NCI-H1694 (cell line): ENCODE measurements at places on chromosomes 2 and 18.

- DNase-seq = no peak
Measured at GRCh38 chr2:216033403-216033802, 20.1 kb upstream of the MREG start.

DNA sequence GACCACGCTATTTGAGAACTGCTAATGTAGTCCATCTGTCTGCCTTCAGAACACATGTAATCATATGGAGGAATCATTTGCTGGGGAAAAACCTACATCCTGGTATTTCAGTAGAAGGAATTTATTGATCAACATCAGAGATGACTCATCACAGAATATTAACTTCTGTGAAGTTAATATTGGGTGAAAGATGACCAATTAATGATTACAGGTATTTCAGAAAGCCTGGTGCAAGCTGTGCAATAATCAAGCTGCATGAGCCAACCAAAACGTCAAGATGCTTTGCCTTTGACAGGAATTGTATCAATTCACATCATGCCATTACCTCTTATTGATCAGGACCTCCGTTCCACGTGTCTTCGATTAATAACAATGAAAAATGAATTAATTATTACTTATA lies 9.4 kb upstream of the SPATS2L start:
- no peak for DNase-seq

- no peak for DNase-seq
Measured at GRCh38 chr2:168149150-168149974, 98.0 kb downstream of the STK39 start.

DNA sequence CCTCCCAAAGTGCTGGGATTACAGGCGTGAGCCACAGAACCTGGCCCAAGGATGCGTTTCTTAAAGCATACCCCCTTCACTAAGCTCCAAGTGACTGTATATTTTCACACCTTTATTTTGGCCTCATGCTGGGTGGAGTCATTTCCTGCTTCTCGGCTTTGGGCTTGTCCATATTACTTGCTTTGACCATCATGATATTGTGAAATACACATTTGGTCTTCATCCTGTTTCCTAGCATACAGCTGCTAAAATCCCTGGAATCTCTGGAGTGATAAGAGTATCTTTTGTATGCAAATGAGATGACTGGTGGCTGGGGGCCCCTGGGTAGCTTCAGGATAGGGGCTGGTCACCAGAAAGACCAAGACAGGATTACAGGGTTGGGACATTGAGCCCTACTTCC lies 17.6 kb upstream of the COLEC12 start:
- no peak for DNase-seq

- DNase-seq = no peak
Measured at GRCh38 chr2:172395503-172395902, 31.9 kb upstream of the ITGA6 start.

DNA sequence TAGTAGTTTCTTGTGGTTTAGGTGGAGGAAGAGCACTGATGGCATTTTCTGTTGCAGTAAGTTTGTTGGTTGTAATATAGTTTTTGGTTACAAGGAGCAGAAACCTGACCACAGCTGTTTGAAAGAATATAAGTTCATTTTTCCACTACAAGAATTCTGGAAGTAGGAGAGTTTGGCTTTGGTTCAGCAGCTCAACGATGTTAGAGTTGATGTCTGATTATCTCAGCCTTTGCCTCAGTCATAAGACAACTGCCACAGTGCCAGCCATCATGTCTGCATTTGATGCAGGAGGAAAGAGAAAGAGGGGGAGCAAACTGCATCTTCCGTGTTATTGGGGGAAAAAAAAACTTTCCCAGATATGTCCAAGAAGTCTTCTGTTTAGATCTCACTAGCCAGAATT lies 119.1 kb downstream of the LYPD1 start:
- no peak for DNase-seq

DNA sequence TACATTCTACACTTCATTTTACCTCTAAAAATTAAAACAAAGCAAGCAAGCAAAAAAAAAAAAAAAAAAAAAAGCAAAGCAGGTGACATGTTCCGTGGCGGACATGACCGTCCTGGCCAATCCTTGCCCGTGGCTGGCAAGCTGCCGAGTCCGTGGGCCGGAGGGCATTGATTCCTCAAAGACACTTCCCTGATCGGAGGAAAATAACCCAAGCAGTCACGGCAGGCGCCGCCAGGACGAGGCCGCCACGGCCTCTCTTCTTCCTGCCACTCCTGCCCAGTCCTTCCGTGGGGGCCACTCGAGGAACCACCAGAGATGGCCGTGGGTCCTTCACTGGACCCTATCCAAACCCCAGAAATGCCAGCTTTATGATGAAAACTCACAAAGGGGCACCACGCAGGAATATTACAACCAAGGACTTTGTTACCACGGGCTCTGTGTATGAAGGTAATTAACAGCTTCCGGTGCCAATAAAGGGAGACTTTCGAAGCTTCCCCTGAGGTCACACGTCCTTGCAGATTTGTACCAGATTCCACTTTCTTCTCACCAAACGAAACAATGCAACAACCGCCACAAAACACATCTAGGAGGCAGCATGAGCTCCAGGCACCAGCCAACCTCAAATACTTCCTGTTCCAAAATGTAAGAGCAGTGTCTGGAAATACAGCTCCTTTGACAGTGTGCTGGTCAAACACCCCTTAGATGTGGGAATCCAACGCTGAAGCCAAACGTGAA lies 170.3 kb downstream of the HDAC4 start:
- no peak for DNase-seq

GRCh38 chr2:26412091-26412673 lies 10.5 kb downstream of the DRC1 start:
- DNase-seq = no peak

GRCh38 chr2:222993920-222994650 lies 57.9 kb upstream of the KCNE4 start:
- DNase-seq = peak; percentile 80

- peak; percentile 42 for DNase-seq
Measured at GRCh38 chr2:47026748-47027534, 111.3 kb upstream of the MCFD2 start.

- peak; percentile 59 for DNase-seq
Measured at GRCh38 chr2:241868661-241869081, 858 bp upstream of the RTP5 start.

GRCh38 chr2:201436141-201436540 lies 15.1 kb downstream of the TRAK2 start:
- no peak for DNase-seq

GRCh38 chr2:197798187-197798586 lies 6.2 kb upstream of the PLCL1 start:
- no peak for DNase-seq

- DNase-seq = peak; percentile 77
Measured at GRCh38 chr2:181077128-181077709, 96.8 kb downstream of the UBE2E3 start.

DNA sequence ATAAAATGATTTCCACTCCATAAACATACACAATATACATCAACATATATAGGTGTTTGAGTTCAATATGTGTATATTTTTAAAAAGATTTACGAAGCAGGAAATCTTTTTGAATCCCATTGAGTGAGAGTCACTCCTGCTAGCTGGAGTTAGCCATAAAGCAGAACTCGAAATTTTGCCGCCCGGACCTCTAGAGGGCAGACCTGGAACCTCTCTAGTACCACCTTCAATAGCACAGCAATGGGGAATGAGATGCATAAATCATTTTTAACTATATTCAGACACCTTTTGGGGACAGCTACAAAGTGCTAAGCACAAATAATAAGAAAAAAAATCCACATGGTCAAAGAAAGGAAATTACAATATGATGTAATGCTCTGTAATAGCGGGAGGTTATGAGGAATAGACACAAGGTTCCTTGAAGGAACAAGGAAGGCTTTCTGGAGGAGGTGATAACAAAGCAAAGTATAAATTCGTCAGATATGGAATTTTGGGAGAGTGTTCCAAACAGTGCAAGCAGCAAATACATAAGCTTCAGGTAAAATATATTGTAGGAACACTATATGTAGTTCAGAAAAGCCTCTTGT lies 533.4 kb downstream of the ERBB4 start:
- DNase-seq = peak; percentile 33

GRCh38 chr18:54939361-54939917 lies 19.8 kb downstream of the CCDC68 start:
- DNase-seq = no peak

GRCh38 chr2:188949046-188949818 lies 24.9 kb upstream of the COL3A1 start:
- DNase-seq = no peak

DNA sequence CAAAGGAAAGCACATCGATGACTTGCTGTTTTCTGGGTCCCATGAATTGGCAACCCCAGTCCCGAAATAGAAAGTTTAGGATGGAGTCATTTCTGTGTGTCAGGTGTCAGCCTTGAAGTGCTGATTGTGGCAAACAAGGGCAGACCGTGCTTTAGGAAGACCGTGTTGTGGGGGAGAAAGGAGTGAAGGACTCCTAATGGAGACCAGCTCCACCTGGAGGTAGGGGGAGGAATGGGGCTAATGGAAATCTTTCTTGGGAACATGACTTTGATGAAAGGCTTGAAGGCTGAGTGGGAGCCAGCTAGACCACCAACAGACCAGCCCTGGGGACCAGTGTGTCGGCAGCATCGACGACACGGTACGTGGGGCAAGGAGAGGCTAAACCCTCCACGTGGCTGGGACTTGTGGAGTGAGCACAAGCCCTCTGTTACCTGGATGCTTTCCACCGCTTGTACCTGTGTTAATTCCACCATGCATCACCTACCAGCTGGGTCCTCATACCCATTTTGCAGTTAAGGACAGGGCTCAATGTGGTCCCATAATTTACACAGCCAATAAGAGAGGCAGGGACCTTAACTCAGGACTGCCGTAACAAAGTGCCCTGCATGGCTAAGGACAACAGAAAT lies 104.2 kb downstream of the SH3BP4 start:
- DNase-seq = peak; percentile 55

- DNase-seq = no peak
Measured at GRCh38 chr2:128348701-128349100, 30.0 kb upstream of the HS6ST1 start.

DNA sequence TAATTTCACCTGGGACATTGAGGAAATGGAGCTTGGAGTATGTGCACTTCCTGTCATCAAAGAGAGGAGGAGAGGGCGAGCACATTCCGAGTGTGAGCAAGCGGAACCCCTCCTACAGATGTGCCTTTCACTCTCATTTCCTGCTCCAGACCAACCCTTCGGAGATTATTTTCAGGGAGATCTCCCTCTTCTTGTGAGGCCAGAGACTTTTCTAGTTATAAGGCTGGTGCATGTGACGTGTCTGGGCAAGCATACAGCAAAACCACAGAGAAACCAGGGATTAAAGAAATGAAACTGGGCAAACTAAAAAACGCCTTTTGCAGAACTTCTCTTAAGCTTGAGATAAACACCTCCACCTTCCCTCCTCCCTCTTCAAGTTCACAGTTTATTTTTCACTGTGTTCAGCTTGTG lies 409.2 kb upstream of the TCF4 start:
- no peak for DNase-seq

DNA sequence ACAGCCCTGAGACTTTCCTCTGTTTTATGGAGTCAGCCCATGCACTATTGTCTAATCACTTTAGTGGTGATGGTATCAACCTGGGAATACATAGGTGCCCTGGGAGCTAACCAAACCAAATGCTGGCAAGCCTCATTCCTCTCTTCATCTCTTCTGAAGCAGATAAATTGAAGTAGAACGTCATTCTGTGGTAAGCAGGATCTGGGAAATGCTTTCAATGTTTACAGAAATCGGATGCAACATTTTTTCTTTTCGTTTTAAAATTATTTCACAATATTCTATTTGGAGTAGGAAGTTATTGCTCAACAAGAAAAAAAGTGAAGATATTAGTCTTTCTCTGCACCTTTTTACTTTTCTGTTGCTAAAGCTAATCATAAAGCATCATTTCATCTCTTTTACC lies 114.2 kb downstream of the RBMS1 start:
- no peak for DNase-seq

DNA sequence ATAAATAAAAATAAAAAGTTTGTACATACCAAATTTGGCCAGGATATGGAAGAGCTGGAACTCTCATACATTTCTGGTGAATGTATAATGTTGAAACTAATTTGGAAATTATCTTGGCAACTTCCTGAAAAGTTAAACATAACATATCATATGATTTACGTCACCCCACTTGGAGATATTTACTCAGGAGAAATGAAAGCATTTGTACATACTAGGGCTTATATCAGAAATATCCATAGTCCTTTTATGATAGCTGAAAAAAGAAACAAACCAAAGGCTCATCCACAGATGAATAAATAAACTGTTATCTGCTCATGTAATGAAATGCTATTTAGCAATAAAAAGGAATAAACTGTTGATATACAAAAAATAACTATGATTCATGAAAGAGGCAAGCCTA lies 318.2 kb upstream of the NRXN1 start:
- DNase-seq = no peak

- no peak for DNase-seq
Measured at GRCh38 chr18:63619661-63620060, 24.4 kb downstream of the SERPINB4 start.

GRCh38 chr18:39713961-39714360 lies 2148.4 kb upstream of the CELF4 start:
- DNase-seq = no peak

DNA sequence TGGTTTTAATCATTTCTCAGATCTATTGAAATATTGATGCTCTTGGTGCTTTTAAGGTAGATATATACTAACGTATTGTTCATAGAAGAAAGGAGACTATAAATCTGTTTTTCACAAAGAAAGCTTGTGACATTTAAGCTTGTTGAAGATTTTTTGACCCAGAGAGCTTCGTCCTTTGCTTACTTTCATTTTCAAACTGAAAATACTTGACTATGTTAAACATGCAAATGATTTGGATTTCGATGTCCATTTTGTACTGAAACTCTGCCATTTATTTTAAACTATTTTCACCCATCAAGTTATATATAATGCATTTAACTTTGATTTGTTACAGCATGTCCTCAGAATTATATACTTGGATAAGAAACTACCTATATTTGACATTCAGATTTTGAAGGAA lies 85.2 kb downstream of the SLC4A10 start:
- DNase-seq = no peak

DNA sequence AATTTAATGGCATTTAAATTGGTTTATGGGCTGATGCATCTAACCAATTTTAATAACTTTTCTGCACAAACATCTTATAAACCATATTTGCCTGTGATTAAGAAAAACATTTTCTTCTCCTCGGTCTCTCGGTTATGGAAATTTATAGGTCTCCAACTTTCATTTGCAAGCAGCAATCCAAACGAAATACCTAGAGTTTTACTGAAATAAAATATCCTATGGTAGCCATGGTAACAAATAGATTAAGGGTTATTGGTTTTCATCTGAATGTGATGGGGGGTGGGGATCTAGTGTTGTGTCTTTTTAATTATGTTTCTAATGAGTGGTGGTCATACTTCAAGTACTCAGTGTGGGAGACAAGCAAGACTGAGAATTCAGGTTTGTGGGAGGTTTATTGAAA lies 2.9 kb downstream of the KLHL29 start:
- DNase-seq = no peak

GRCh38 chr2:174683392-174683759 lies 80.9 kb downstream of the CHRNA1 start:
- DNase-seq = no peak

GRCh38 chr2:112694182-112694581 lies 26.6 kb upstream of the NT5DC4 start:
- DNase-seq = no peak

DNA sequence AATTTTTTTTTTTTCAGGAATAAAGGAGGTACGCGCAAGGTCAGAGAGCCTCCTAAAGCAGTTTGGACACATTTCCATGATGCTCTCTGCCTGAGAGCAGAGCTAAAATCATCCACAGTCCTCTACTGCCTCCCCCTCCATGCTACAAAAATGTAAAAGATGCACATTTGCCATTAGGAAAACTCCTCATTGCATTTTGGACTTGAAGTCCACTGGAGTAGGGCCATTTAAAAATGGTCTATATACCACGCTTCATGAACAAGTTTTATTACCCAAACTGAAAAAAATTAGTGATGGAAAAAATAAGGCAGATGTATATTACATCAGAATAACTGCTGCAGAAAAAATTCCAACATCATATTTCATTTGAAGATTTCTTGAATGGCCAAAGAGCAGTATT lies 256.0 kb downstream of the AFF3 start:
- DNase-seq = no peak
